ENCODE measurements at places on chromosomes 2 and 18.
A peak's percentile ranks its signal among the peaks of the same experiment; 100 is the strongest.

- DNase-seq = no peak
Observed at GRCh38 chr2:13545320-13545719, 828.6 kb downstream of the TRIB2 start.

DNA sequence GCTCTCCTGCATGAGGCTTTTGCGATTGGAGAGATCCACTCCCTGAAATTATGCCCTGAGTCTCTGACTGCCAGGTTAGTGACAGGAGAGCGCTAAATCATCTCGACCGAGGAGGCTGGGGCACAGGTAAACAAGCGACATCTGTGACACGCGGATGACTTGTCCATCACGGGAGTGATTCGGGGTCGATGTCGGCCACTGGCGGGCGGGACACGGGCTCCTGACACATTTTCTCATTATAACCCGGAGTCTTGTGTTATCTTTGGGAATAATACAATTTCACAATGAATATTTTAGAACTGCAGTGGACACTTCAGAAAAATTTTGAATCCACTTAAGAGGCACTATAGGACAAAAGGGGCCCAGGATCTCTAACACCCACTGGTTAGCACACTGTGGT lies 29.5 kb upstream of the SLC35G4 start:
- DNase-seq = no peak

GRCh38 chr2:233379034-233379433 lies 24.7 kb downstream of the DGKD start:
- no peak for DNase-seq

- no peak for DNase-seq
Observed at GRCh38 chr2:75416420-75417342, 144.1 kb downstream of the EVA1A start.

GRCh38 chr18:78180741-78181140 lies 798.9 kb upstream of the SALL3 start:
- DNase-seq = no peak

DNA sequence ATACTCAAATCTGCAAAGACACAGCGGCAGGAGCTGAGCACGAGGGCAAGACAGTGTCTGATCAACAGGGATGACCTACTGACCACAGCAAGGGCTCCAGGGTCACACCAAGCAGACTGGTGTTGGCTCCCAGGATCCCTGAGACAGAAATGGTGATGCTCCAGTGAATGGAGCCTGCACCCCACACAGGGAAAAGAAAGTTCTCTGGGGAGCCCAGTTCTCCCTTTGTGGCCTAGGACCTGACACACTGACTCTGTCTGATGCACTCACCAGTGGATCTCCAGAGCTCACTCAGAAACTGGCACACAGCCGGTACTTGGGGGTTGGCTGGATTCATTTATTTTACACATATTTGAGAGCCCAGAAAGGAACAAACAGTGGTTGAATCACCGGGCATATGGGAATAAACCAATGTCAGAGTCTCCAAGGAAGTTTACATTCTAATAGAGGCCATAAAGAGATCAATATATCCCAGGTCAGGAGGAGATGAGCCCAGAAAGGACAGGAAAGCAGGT lies 215.6 kb upstream of the ARL4C start:
- DNase-seq = no peak

GRCh38 chr18:7369006-7369405 lies 138.1 kb downstream of the LRRC30 start:
- DNase-seq = no peak

DNA sequence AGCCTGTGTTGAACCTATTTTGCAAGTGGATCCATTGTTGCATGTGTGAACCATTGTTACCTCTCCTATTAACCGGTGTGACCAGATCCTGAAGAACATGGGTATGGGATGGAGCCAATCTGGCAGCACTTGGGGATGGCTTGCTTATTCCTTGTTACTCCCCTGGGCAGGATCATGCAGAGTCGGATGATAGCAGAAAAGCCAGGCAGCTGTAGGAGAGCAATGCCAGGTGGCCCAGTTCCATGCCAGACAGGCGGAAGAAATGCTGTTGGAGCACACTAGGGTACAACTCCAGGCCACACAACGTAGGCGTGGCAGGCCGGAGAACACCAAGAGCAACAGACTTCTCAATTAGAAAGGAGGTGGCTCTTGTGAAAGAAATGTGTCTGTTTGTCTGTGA lies 16.3 kb upstream of the MYO1B start:
- DNase-seq = no peak

GRCh38 chr2:44804406-44805265 lies 136.9 kb upstream of the SIX3 start:
- DNase-seq = no peak

DNA sequence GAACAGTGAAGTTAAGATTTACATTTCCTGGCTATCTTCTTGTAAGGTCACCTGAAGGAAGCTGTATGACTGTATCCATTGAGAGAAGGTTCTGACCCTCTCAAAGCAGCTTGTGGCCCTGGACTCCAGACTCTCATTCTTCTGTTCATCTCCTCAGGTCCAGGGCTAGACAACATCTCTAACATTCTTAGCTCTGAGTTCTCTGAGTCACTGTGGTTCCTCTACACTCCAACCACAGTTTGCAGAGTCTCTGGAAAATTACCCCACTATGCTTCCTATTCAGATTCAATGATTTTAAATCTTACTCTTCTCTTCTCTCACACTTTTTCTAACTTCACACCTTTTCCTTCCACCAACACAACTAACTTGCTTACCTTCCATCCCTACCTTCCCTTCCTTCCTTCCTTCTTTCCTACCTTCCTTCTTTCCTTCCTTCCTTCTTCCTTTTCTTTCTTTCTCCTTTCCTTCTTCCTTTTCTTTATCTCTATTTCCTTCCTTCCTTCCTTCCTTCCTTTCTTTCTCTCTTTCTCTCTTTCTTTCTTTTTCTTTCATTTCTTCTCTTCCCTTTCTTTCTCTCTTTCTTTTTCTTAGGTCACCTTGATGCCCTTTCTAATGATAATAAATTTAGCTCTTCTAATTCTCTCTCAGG lies 824.3 kb upstream of the ZEB2 start:
- no peak for DNase-seq

GRCh38 chr2:176193048-176193447 lies 4.6 kb downstream of the HOXD1 start:
- DNase-seq = no peak

DNA sequence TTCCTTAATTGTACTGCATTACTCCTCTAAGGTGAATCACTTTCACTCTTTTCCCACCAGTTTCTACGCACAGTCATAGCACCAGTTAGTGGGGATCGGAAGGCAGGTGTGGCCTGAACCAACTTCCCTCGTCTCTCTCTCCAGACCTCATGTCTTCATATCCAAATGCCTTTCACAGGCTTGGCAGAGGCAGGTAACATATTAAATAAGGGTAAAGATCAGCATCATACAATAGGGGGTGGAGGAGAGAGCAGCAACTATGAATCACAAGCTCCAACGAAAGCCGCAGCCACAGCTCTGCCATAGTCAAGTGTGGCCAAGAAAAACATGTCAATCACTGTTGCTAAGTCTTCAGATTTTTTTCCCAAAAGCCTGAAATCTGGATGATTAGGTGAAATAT lies 40.3 kb downstream of the AP1S3 start:
- peak; percentile 86 for DNase-seq

DNA sequence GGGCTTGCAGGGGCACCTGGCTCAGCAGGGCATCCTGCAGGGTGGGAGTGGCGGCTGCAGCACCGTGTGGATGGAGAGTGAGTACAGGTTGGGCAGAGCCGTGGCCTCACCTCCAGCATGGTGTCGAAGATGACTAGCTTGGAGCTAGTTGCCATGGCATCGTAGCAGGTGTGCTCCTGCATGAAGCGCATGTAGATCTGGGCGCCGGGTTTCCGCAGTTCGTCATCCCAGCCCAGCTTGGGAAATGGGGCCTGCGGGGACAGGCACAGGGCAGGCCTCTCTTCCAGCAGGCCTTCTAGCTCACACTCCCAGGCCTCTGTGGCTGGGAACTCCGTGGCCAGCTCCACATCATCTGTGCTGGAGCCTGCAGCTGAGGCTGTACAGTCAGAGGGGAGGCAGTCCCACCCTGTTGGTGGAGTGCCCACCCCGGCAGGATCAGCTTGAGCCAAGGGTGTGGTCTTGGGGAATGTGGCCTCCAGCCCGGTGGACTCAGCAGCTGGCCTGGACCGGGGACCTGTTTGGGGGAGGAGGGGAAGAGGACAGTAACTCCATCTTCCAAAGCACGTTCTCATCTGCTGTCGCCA lies 1.6 kb downstream of the PRKAG3 start:
- DNase-seq = no peak

- DNase-seq = no peak
Observed at GRCh38 chr2:71933467-71934319, 214.0 kb downstream of the CYP26B1 start.

- DNase-seq = no peak
Observed at GRCh38 chr18:48782381-48782861, 168.3 kb downstream of the SMAD7 start.

- no peak for DNase-seq
Observed at GRCh38 chr2:207385903-207386302, 143.9 kb upstream of the CREB1 start.

- DNase-seq = no peak
Observed at GRCh38 chr2:152825834-152826233, 107.4 kb downstream of the ARL6IP6 start.

DNA sequence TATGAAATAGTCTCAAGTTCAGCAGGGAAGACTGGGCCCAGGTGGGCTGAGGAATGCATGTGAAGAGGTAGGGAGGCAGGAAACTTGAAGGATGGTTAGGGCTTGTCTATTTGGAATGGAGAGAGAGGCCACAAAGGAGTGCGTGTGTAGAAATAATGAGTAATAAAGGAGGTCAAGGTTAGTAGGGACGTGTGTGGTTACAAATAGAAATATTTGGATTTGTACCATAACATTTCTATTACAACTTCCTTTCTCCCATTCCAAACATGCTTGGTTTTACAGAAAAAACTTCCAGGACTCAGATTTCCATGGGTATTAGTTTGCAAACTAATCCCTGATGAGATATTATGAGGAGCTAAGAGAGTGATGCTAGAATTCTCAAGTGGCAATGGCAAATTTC lies 280.6 kb downstream of the NCKAP5 start:
- DNase-seq = no peak

- DNase-seq = no peak
Observed at GRCh38 chr2:169094676-169095075, 25.3 kb downstream of the DHRS9 start.

DNA sequence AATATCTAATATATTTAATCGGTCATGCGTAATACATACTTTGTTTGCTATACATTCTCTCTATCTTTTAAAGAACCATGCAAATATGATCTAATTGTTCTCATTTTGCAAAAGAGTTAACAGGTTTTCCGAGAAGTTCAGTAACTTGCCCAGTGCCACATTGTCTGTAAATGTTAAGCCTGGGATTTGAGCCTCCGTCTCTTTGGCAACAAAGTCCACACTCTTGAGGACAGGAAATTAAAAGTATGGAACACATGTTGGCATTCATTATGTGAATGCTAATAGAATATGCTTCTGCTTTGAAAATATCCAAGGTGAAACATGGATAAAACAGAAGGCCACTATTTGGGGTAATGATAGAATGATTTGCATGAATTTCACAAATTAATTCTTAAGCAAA lies 85.2 kb downstream of the LRP1B start:
- no peak for DNase-seq

DNA sequence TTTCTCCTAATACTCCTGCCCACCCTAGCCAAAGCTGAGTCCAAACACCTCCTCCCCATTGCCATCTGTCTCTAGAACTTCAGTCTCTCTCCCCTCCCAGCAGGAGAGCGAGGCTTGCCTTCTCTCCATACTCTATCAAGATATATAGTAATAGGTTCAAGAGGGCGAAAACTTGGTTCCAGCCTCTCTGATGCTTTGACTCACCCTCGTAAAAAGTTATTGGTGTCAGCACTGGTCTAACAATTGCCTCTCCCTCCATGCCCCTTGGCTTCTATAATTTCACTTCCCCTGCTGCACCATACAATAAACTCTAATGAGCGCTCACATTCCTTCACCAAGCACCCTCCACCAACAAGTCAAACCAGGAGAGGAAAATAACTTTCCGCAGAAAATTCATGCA lies 797.3 kb downstream of the BCL11A start:
- DNase-seq = no peak

DNA sequence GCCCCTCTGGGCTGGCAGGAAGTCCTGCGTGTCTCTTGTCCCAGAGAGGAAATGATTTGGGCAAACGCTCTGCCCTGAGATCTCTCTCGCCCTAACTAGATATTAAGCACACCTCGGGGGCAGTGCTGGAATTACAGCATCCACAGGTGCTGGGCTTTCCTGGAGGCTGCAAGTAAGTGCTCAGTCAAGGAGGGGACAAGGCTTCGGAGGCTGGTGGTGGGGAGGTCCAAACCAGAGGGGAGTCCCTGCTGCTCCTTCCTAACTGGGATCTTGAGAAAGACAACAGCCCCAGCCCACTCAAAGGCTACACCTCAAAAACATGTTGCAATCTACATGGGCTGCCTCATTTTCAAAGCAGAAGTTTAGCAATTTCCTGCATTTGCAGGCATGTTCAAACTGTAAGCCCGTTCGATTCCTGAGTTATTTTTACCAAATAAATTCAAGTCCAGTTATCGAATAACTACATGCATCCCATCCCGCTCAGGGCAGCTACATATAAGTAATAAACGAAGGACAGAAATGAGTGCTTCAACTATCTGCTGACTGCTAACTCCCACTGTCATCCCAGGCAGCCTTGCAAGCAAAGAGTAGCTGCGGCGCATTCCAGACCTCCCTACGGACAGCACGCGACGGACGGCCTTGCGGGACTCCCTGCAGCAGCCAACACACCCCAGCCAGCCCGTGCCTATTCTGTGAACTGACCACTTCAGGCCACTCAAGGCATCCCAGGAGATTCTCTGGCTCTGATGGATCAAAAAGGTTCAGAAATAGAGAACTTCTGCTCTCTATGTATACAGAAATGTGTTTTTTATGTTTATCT lies 27.5 kb downstream of the ZNF516 start:
- DNase-seq = no peak

DNA sequence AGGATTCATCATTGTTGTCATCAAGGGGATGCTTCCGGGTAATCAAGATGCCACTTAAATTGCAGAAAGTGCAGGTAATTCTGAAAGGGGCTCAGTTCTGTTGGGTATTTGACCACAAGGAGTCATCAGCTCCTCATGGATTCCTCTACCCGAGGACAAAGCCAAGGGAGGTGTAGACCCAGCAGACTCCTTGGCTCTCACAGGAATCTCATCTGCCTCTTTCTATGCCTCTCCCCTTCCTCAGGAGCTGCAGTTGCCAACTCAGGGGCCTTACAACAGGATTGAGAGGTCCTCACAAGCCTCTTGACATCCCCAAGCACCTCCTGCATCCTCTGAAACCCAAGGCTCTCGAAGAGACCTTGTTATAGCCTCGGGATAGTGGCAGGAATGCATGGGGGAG lies 44.0 kb downstream of the ITGB6 start:
- DNase-seq = no peak
